Colonic mucosa (tissue), 4 donors: ENCODE measurements at places on chromosomes 6 and 20. TPM values are rescaled to one million over a fixed set of nuclear protein-coding genes. Genes with fewer than 3 reads are reported as not detected.

DNA sequence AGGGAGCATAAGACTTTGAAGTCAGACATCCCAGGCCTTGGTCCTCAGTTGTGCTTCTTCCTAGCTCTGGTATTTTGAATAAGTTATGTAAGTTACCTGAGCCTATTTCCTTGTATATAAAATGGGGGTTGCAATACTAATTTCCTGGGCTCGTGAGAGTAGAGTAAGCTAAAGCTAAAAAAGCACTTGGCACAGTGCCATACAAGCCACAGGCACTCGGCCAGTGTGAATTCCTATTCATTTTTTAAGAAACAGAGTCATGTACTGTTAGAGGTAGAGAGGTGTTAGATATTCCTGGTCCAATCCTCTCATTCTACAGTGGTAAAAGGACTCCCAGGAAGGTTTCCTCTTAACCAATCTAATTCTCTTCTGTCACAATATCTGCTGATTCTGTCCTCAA, 79.6 kb upstream of the EPB41L1 start:
- DNase-seq = no peak

- DNase-seq = peak; percentile 43
Observed at GRCh38 chr6:27280064-27280539, 32.0 kb downstream of the POM121L2 start.

DNA sequence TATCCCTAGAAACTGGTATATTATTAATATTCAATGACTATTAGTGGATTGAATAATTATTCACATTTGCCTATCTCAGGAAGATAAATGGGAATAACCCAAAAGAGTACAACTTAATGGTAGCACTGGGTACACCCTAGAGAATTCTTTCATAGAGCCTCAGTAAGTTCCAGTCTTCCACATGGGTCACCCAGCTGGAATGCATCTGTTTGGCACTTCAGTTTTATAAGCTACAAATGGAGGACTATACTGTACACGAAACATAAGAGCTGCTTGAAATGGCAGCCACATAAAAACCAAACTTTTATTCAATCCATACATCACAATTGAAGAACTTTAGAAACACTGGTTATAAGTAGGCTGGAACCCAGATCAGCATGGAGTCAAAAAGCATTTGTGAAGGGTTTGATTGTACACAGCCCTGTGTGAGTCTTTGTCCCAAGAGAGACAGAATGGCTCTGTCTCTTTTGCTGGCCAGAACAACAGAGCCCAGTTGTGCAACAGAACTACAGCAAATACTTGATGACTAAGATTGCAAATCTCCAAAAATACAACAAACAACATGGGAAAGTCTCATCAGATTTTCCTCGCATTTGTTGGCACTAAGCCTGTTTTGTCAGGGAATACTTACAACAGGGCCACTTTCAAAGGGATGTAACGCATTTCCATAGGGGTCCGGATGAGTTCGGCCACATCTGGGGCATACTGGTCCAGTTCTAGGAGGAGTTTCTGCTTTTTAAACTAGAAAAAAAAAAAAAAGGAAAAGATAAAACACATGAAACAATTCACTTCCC, 39.5 kb downstream of the PIGU start:
- no peak for DNase-seq

DNA sequence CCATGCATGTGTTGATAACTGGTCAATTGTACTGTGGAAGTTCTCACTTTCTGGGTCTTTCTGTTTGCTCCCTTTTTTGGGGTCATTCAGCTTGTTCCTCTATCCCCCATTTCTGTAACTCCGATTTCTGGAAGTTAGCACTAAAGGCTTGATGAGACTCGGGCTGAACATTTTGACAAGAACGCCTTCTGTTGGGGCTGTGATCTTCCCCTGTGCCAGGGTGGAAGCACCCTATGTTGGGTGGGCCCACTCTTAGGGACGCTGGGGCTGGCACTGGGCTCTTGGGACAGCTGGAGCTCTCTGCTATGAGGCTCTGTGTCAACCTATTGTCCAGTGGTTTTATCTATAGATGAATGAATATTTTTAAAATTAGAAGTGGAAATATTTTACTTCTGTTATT, 60.1 kb upstream of the FRMD1 start:
- DNase-seq = no peak

- no peak for DNase-seq
Observed at GRCh38 chr6:79610306-79611009, 20.7 kb upstream of the SH3BGRL2 start.

Gene ERVFRD-1
- total RNA-seq = 0.10 TPM
